Activated naive CD8-positive, alpha-beta T cell treated with anti-CD3 and anti-CD28 coated beads, Interleukin-2, amount 10 ng/mL, durations not matched to agents 7 days and 5 days (primary cell): ENCODE measurements at places on chromosomes 5 and 9. TPM values are rescaled to one million over a fixed set of nuclear protein-coding genes. Genes with fewer than 3 reads are reported as not detected.

The TAS2R1 gene
- total RNA-seq, result not detected

The SLC25A2 gene
- total RNA-seq, result 1.3 TPM

The PCSK1 gene
- total RNA-seq, result not detected

The SOHLH1 gene
- not detected for total RNA-seq

The DROSHA gene
- total RNA-seq, result 66.7 TPM

The MRPS2 gene
- 30.1 TPM for total RNA-seq

The PCDH12 gene
- 0.14 TPM for total RNA-seq

GRCh38 chr9:91516777-91517176, 93.1 kb upstream of the NFIL3 start:
- H3K4me3 ChIP-seq, result no peak overlapping the region
- H3K36me3 ChIP-seq, result no peaks in the 10 kb centered on the region
- H3K27ac ChIP-seq, result no peak overlapping the region
- no peaks in the 10 kb centered on the region for H3K4me1 ChIP-seq
- H3K27me3 ChIP-seq, result peaks cover 25% of the 10 kb centered on the region
- no peak for DNase-seq

GRCh38 chr9:36813154-36813553, 220.9 kb downstream of the PAX5 start:
- H3K4me1 ChIP-seq, result no peaks in the 10 kb centered on the region
- no peak overlapping the region for H3K27ac ChIP-seq
- DNase-seq, result no peak
- H3K27me3 ChIP-seq, result peaks cover 37% of the 10 kb centered on the region
- no peak overlapping the region for H3K4me3 ChIP-seq
- H3K36me3 ChIP-seq, result no peaks in the 10 kb centered on the region

DNA sequence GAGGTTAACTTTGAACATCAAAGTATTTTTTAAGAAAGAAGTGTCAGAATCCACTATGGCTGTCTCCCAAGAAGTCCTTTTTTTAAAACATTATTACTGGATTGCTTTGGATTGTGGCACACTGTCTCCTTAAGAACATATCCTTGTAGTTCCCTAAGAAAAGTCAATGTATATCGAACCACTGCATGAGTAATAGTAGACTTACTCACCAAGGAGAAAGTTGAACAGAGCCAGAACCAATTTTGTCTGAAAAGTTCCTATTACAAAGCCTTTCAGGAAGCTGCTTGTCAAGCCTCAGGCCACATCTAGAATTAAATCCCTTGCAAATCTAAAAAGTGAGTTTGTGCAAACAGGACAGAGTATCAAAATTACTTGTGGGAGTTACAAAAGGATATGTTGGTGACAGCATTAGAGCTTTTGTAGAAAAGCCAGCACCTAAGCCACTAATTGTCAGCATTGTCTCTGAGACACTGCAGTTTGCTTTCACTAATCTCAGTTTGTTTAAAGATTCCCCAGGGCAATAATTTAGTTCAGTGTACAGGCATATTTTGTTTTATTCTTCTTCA, 195.4 kb downstream of the MPDZ start:
- no peaks in the 10 kb centered on the region for H3K36me3 ChIP-seq
- no peak overlapping the region for H3K27ac ChIP-seq
- H3K27me3 ChIP-seq, result no peaks in the 10 kb centered on the region
- H3K4me3 ChIP-seq, result no peak overlapping the region

DNA sequence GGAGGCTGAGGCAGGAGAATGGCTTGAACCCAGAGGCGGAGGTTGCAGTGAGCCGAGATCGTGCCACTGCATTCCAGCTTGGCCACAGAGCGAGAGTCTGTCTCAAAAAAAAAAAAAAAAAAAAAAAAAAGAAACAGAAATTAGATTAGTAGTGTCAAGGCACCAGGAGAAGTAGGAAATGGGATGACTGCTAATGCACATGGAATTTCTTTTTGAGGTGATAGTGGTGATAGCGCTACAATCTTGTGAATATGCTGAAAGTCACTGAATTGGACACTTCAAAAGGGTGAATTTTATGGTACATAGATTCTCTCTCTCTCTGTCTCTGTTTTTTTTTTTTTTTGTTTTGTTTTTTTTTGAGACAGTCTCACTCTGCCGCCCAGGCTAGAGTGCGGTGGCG, 42.1 kb upstream of the SUB1 start:
- DNase-seq, result no peak
- no peak overlapping the region for H3K4me3 ChIP-seq
- H3K27ac ChIP-seq, result no peak overlapping the region
- H3K36me3 ChIP-seq, result no peaks in the 10 kb centered on the region
- H3K27me3 ChIP-seq, result peaks cover 2% of the 10 kb centered on the region

DNA sequence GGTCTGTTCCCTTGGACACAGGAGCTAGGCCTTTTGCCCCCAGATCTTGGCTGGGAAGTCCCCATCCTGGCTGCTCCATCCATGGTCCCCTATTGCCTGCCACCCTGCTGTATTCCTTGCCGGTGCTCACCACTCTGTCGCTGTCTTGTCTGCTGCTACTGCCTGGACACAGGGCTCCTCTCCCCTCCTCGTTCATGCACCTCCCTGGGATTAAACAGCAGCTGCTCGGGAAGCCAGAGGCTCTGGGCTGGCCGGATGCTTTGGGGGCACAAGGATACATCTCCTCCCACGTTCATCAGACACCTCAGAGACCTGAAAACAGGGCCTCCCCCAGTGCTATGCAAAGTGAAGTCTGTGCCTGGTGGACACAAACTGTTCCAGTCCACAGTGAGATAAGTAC, 110.4 kb downstream of the ZNF354C start:
- no peak overlapping the region for H3K27ac ChIP-seq
- H3K27me3 ChIP-seq, result peaks cover 5% of the 10 kb centered on the region

DNA sequence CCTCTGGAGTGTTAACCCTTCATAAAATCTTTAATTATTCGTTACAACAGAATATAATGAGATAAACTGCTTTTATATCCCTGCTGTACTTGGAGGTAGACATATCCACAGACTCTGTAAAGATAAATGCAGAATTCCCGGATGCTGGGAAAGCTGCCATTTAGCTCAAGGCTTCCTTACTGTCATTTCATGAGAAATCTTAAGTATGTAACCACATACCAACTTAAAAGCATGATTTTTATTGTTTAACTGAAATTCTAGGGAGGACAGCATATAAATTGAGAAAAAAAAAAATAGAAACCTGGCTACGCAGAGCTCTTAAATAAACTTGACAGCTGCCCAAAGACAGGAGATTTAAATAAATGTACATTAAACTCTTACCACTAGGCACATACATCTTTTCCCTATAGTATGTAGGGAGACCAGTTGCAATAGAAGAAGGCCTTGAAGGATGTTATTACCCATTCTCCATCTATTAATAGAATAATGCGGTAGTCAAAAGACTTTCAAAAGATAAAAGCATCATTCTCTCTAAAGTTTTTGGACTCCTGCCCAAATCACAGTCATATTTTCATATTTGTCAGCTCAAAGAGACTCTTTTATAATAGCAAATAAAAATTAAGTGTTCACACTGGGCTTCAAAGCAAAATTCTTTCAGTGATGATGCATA, 373.8 kb downstream of the NDUFS4 start:
- no peaks in the 10 kb centered on the region for H3K27me3 ChIP-seq
- H3K27ac ChIP-seq, result no peak overlapping the region
- no peak overlapping the region for H3K4me3 ChIP-seq
- no peaks in the 10 kb centered on the region for H3K4me1 ChIP-seq
- H3K36me3 ChIP-seq, result peaks cover 1% of the 10 kb centered on the region
- DNase-seq, result no peak

DNA sequence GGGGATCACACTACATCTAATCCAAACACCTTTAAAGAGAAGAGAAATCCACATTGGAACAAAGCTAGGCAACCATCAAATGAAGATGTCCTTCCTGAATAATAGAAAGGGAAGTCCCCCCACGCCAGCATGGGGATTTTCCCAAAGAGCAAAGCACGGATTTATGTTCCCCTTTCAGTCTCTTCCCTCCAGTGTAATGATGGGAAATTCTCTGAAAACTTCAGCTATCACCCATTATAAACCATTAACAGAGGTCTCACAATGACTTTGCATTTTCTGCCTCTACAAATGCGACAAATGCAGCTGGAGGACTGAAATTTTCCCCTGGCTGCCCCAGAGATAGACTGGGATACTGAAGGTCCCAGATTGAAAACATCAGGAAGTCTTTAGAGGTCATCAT, 368.7 kb downstream of the EFNA5 start:
- DNase-seq, result no peak
- no peaks in the 10 kb centered on the region for H3K4me1 ChIP-seq
- no peaks in the 10 kb centered on the region for H3K36me3 ChIP-seq
- H3K27ac ChIP-seq, result no peak overlapping the region

DNA sequence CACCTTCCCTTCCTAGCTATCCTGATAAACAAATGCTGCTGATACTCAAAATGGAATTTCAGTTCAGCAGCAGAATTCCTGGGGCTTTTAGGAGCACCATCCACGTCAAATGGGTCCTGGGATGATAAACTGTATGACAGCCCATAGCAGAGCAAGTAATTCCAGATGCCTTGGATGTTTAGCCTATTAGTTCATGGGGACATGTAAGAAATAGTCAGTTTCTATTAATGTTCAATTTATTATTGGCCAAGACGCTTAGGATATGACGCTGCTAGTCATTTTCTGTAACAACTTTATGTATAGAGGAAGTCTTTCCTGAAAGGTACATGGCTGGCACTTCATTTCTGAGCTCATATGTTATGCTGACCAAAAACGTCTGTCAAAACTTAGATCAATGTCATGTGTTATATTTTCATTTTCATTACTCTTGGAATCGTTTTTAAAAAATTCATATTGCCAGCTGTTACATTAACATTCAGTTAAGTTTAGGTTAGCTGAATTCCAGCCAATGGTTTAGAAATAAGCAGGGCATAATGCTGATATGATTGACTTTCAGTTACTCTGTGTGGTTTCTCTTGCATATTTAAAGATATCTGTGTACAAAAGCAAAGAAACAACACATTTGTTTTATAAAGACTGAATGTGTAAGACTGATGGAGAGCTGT, 243.8 kb downstream of the CSNK1G3 start:
- H3K27me3 ChIP-seq, result no peaks in the 10 kb centered on the region
- H3K36me3 ChIP-seq, result no peaks in the 10 kb centered on the region
- H3K4me3 ChIP-seq, result no peak overlapping the region
- no peak for DNase-seq

DNA sequence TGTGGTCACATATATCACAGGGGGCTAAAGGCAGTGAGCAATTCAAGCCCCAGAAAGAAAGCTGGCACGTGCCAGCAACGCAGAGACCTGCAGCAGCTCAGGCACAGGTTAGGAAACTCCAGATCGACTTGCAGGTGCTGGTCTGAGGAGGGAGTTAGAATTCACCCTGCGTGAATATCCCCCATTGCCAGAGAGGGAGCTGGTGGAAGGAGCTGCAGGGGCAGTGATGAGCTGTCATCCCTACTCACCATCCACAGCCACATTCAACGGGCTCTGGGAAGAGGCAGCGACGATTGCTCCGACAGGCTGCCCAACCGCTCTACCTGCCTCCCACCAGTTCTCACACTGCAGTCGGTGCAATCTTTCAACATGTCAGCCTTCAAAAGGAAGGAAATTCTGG, 40.8 kb upstream of the CLK4 start:
- H3K4me3 ChIP-seq, result no peak overlapping the region
- no peaks in the 10 kb centered on the region for H3K36me3 ChIP-seq
- no peaks in the 10 kb centered on the region for H3K4me1 ChIP-seq
- H3K27me3 ChIP-seq, result peaks cover 4% of the 10 kb centered on the region
- no peak overlapping the region for H3K27ac ChIP-seq
